T follicular helper cell (primary cell): ENCODE measurements at places on chromosomes 2 and 18.

GRCh38 chr2:70467237-70467636 is 86.4 kb downstream of the TGFA start:
- DNase-seq = no peak

DNA sequence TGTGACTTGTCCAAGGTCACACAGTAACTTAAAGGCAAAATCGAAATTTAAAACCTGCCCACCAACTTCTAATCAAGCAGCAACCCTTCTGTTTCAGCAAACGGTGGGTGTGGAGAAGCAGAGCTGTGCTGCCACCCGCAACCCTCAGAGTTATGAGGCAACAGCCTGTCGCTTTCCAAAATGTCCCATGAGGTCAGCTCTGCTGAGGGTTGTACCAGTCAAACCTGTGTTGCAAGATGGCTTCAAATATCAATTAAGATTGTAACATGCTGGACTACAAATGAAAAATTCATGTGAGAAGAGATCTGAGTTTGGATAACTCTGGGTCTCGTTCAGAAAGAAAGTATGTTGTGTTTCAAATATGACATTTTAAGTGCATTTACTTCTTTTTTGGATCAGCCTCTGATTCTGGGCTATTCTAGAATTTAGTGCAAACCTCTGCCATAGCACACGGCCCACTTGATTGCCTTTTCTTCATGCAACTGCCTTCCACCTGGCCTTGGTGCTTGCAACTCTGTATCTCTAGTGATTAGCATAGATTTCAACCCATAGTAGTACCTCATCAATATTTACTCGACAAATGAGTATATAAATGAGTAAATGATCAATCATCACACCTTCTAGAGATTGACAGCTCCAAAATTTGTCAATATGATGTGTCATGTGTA is 69.3 kb downstream of the TIMM21 start:
- no peak for DNase-seq

- DNase-seq = no peak
Observed at GRCh38 chr18:13630716-13631268, 95.6 kb downstream of the FAM210A start.

GRCh38 chr2:231399046-231399852 is 3.7 kb downstream of the B3GNT7 start:
- no peak for DNase-seq

DNA sequence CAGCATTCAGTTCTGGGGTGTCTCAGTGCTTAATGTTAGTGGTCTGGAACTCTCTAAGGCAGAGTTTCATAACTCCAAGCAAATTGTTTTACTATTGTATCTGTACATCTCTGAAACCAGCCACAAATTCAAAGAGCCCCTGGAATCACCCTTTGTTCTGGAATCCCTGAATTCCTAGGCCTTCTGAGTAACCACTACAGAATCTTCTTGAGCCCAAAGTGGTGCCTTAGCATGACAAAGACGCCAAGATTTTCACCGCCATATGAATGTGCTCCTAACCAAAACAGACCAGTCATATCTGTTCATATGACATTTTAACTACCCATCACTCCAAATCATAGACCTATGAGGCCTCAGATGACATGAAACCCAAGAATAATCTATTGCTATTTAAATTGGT is 668.1 kb downstream of the EPHA4 start:
- DNase-seq = no peak

DNA sequence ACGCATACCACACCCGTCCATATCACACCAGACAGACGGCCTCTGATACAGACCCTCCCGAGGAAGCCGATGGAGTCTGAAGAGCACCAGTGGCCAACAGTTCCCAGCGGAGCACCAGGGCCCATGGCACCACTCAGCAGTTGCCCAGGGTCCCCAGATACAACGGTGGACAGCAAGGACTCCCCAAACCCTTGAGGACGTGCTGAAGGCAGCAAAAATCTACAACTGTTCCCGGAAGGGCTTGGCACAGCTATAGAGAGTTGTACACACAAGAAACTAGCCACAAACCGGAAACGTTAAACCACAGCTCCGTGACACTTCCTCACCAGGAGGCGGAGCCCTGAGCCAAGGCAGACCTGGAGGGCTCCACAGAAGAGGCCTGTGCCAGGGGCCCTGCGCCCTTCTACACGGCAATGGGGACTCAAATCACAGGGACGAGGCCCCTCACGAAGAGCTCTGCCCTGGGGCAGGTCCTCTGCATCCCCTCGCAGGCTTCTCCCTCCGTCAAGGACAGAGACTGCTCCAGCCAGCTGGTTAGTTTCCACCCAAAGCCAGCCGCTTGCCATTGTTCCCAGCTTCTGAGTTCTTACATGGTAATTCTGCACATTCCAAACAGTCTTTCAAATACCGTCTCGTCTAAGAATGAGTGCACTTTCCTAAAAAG is 133.4 kb downstream of the HDAC4 start:
- DNase-seq = peak; percentile 90

DNA sequence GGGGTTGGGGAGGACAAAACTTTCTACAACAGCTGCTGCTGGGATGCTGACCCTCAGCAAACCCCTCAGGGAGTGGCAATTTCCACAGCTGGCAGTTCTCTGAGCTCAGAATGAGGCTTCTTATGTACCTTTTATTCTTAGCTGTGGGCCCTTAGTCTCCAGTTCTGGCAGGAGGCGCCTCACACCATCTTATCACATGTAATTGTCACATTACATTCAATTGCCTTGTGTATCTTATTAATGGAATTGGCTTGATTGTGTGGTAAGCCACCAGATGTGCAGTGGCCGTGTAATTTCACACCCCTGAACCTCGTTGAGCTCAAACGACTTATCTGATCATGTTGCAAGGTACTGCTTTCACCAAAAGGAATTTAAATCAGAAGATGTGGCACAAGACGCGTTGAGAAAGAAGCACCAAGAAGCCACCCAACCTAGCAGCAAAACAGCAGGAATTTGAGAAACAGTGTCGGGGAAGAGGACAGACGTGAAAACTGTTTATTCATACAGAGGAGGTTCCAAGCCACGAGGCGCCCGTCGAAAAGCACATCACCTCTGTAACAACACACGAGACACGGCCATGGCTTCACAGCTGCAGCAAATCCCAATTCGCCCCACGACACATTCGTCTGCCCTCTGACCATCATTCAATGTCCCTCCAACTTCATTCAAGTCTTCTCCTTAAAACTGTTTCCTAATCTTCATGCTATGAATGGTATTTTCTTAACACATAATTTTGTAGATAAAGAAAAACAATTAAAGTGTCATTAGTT is 53.6 kb upstream of the LPIN2 start:
- no peak for DNase-seq

- DNase-seq = no peak
Observed at GRCh38 chr18:10032331-10033015, 118.7 kb downstream of the VAPA start.

- no peak for DNase-seq
Observed at GRCh38 chr2:62738981-62739936, 33.7 kb downstream of the EHBP1 start.

GRCh38 chr18:55477860-55478581 is 110.0 kb downstream of the TCF4 start:
- no peak for DNase-seq

DNA sequence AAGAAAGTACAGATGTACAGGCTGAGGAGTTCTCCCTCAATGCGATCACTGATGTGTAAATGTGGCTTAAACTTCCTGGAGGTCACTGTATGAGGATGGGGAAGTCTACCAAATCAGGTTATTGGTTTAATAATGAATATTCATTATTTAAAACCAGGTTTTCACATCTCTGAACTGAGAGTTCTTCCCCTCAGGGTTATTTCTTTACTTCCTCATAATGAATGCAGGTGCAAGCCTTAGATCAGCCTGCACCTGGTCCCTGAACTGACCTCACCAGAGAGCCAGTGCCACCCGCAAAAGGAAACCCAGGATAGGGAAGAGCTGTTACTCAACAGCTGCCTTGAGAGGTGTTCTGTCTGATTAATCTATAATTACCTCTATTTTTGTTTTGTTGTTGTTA is 369.0 kb downstream of the EPHA4 start:
- no peak for DNase-seq

DNA sequence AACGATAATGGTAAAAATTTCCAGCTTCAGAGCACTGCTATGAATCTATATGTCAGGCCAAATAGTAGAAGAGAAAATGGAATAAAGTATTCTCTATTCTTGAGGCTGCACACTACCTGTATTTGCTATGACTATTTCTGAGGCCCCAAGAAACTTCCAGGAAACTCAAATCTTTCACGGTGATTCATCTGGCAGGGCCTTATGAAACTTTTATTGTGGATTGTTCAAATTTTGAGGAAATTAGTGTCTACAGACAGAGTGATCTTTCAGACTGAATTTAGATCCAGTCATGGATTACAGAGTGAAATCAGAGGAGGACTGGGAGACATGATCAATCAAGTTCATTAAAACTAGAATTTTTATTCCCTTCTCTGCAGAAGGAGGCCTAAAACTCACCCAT is 4.1 kb upstream of the VSNL1 start:
- no peak for DNase-seq

DNA sequence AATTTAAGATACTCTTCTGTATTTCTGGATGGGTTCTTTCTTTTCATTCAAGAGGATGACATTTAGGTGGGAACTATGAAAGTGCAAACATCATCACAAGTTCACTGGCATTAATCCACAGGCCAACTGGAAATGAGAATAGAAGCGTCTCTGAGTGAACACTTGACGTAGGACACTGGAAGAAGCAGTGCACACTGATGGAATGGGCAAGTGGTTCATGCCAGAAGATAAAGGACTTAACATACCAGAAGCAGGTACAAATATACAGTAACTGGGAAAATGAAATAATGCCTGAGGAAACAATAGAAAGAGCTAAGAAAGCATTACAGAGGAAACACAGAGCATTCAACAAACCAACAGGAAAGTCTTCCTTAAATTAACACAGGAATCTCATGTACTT is 120.9 kb upstream of the CCDC195 start:
- no peak for DNase-seq

- no peak for DNase-seq
Observed at GRCh38 chr2:16161085-16161565, 220.8 kb downstream of the MYCN start.

GRCh38 chr2:122100346-122100745 is 344.9 kb downstream of the TSN start:
- no peak for DNase-seq

DNA sequence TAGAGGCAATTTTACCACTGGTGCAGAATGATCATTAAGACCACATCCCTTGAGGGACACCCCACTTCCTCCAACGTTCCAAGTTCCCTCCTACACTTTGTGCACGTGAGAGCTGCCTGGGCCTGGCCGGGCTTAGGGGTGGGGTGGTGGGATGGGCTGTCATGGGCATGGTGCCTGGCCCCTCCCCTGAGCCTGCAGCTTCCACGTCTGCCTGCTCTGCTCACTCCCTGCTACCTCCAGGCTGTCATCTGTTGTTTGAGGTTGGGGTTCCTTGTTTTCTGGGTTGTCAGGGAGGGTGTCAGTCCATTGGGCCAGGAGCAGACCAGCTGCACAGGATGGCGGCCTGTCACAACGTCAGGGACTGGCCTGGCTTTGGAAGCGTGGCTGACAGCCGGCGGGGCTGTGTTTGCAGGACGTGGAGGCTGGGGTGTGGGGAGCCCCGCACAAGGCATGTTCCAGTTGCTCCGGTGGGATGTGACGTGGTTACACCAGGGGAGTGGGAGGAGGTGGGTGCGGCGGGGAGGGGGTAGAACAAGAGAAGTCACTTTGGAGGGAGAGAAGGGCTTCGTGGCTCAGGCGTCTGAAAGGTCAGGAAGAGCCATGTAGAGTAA is 72.3 kb downstream of the RTP5 start:
- DNase-seq = no peak
